ENCODE measurements at places on chromosomes 12 and 14.

DNA sequence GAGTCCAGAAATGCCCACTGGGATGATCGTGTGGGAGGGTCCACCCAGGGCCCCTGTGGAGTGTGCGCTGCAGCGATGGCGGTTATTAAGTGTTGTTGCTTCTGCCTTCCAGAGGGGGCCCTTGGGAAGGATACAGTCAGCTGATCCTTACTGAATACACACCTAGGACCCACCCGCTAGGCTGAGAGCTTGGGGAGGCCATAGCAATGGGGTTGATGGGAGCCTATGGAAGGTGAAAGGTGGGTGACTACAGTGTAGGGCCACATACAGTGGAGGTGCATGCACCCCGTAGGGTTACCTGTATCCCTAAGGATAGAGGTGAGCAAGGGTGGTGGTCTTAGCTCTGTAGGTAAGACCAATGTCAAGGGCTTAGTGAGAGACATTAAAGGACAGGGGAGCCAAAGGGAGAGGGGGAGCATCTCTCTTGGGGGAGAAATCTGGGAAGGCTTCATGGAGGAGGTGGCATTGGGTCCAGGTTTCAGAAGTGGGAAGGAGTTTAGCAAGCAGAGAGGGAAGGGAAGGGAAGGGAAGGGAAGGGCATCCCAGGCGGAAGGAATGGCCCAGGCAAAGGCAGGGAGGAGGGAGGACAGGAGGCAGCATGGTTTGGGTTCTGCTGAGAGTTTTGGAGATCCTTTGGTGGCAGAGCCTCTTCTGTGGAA is 73.1 kb upstream of the RIN3 start:
- DNase-seq, result no peak

GRCh38 chr14:91398707-91399106 is 18.9 kb downstream of the CCDC88C start:
- DNase-seq, result no peak

DNA sequence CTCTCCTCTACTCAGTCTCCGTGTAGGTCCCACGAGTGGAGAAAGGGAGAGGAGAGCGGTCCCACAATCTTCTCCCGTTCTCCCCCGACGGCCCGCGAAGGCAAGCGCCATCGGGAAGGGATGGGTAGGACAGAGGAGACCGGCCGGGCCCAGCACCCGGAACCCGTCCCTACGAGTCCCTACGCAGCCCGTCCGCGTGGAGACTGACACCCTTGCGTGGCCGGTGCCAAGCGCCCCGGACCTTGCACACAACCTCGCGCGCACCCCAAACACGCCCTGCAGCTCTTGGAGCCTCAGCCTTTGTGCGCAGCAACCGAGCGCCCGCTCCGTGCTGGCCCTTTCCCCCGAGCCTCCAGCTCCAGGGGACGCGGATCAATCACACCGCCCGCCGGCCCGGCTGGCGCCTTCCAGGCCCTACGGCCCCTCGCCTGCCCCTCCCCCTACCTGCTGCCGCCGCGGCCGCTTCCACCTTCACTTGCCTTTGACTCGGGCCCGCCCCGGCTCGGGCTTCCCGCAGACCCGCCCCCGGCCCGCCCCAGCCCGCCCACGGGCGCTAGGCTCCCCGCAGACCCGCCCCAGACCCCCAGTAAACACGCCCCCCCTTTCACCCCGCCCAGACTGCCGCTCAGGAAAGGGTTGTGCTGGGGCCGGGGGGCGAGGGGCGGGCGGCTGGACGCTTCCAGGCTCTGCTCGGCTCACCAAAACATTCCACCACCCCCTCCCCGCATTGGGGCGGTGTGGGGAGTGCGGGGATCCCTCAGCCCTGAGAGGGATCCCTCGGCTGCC is at the start of gene NDRG2:
Gene NDRG2 (minus strand): TSS at position 477 of the 786 bp plus-strand sequence. CDS start 1,746 bp downstream, outside the sequence.
- peak; percentile 45 for DNase-seq

GRCh38 chr14:76498976-76499375 is 123.0 kb downstream of the ESRRB start:
- no peak for DNase-seq

DNA sequence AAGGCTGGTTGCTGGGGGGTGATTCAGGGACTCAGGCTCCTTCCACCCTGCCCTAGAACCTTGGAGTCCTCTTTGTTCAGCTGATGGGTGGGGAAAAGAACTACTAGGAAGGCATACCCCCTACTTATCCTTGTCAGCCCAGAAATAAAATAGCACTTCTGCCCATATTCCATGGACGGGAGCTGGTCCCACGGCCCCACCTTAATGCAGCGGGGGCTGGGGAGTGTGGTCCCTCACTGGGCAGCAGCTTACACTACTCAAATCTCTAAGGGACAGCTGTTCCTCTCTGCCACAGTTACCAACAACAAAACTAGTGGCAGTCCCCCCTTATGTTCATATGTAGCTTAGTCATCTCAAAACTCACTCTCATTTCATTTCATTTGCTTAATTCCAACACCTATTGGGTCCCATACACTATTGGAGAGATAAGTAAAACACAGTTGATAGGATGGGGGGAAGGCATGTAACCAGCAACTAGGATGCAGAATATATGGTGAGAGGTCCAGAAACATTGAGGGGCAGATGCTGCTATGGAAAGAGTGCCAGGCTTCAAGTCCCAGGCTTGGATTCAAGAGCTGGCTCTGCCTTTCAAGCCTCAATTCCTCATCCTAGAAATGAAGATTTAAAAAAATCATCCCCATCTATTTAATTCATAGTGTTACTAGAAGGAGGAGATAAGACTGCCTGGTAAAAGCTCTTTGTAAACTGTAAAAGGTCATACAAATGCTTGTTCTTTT is 83.7 kb upstream of the RIC8B start:
- no peak for DNase-seq

- no peak for DNase-seq
Measured at GRCh38 chr12:104603545-104603973, 146.8 kb downstream of the CHST11 start.

DNA sequence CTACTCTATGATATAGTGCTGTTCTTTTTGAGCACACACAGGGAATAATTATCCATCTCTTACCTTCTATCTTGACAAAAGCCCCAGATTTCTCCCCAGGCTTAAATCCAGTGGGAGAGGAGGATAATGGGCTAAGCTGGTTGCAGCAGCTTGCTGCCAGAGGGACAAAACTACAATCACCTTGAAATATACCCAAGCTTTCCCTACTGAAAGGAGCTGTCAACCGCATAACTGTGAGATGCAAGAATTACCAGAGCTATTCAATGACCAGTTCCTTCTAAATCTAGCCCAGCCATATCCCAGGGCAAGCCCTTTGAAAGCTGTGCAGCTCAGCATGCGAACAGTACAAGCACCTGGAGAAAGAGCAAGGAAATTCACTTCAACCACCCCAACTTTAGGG is 943 bp upstream of the MGAT4C start:
- DNase-seq, result no peak

DNA sequence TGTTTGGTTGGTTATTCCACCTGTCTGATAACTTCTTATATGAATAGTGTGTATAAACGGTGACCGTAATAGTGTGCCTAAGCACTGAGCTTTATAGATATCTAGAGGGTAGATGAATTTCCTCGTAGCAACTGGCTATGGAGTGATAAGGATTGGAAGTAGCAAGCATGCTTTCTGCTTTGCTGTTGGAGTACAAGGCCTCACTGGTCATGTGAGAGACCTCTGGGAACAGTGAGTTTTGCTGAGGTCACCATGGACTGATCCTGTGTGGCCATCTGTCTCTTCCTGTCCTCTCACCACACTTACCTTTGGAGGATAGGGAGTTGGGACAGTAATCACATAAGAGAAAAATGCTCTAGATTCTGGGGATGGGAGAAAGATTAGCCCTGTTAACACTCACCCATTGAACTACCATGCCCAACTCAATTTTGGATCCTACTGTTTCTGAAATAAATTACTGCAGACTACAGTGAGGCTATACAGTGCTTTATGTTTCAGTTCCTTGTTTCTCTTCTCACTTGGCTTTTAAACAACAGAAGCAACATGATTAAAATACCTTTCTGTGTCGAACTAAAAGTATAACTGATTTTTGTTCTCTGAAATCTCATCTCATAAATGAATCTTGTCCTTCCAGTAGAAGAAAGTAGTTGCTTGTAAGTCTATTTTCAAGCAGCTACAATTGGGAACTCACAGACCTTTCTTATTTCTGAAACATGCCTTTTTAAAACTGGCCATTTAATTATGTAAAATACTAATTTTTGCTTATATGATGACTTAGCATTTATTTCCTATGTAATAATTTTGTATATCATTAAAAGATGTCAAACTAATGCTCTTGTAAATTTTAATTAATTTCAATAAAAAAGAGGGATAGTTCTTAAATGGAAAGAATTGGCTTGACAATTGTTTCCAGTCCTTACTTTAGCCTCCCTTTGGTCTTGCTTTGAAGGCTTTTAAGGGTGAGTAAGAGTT is 8.3 kb downstream of the TMX1 start:
- no peak for DNase-seq

DNA sequence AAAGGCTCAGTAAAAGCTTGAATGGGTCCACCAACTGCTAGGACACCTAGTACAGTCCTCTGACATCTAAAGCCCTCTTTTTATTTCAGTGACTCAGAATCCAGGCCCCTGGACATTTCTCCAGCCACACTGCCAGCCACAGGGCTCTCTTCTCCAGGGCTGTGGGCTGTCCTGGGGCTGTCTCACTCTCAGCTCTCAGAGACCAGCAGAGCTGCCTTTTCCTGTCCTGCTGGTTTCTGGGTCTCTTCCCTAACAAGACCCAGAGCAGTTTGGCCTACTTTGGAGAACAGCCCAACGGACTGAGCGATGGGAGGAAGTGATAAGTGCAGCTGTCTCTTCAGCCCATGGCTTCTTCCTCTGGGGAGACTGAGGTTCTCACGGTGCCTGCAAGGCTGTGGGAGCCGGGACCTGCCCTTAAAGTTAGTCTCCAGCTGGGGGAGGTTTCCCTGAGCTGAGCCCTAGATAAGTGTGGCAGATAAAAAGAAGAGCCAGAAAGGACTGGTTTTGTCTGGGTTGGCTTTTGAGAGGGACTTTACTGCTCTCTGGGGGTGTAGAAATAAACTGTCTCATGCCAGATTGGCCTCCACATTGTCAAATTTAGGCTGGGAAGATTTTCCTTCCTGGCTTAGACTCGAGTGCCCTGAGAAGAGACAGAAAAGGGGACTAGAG is 979.8 kb downstream of the VRK1 start:
- DNase-seq, result no peak

- DNase-seq, result no peak
Measured at GRCh38 chr14:34450542-34450915, 11.5 kb downstream of the SPTSSA start.

DNA sequence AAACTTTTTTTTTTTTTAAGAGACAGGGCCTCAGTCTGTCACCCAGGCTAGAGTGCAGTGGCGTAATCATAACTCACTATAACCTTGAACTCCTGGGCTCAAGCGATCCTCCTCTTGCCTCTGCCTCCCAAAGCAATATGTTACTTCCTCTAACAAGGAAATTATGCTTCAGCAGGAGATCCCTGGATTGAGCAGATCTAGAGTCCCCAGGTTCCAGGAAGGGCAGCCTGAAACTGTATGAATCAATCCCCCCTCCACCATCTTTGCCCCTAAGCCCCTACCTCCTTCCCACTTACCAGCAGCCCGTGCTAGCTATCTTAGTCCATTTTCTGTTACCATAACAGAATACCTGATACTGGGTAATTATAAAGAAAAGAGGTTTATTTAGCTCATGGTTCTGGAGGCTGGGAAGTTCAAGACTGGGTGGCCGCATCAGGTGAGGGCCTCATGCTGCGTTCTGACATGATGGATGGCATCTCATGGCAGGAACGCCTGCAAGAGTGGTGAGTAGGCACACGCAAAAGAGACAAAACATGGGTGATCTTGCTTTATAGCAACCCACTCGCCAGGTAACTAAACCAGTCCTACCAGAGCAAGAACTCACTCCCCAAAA is 5.0 kb downstream of the TAMALIN start:
- no peak for DNase-seq

DNA sequence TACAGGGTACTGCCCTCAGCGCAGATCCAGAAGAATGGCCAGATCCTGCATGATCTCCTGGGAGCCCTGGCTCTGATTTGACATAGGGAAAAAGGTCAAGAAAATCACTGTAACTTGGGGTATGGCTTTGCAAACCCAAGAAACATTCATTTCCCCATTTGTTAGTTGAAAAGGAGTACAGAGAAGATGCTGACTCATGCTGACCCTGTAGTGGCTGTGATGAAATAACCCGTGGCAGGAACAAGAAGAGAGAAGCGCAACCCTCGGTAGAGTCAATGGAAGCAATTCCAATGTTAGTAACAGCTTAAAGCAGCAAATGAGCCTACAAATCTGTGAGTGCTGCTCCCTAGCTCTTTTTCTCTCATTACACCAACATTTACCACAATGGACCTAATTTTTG is 281.6 kb upstream of the NPAS3 start:
- no peak for DNase-seq

DNA sequence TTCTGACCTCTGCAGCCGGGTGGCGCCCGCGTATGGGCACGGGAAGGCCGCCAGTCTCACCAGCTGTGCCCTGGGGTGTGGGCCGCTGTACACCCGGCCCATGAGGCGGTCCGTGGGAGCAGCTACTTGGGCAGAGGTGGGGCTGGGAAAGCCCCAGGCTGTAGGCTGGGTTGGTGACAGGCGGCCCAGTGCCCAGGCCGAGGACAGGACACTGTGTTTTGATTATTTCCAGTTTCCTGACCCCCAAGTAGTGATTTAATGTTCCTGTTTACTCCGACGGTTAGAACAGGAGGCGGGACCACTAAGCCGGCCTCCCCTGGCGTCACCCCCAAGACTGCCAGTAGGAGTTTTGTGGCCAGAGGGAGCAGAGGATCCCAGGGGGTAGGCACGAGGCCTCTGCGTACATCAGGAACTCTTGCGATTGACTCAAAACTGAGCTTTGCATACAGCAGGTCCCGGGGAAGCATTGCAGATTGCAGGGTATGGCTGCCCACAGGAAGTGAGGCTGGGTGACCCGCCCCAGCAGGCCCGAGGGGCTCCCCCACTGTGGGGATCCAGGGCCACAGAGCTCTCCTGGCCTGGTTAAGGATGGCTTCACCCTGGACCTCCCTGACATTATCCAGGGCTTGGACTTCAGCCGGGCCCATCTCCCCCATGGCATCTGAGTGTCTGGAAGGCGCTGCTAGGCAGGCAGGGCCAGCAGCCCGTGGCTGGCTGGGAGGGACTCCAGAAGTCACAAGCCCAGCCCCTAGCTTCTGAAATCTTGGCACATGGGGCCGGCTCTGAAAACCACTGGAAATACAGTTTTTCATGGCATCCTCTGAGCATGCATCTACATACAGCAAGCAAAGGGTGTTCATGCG is 42.5 kb upstream of the DIO3 start:
- no peak for DNase-seq

GRCh38 chr12:9380650-9381049 is 172.5 kb upstream of the PZP start:
- no peak for DNase-seq

GRCh38 chr14:47657143-47657542 is 18.3 kb downstream of the MDGA2 start:
- no peak for DNase-seq

GRCh38 chr12:2803635-2804392 is 8.7 kb upstream of the ITFG2 start:
- no peak for DNase-seq

GRCh38 chr14:55926007-55926406 is 192.2 kb upstream of the PELI2 start:
- no peak for DNase-seq

GRCh38 chr12:108316176-108317086 is 22.7 kb downstream of the CMKLR1 start:
- no peak for DNase-seq

- no peak for DNase-seq
Measured at GRCh38 chr12:1877169-1877878, 41.1 kb downstream of the CACNA2D4 start.
